IMR-90 (cell line): ENCODE measurements at places on chromosomes 3 and 15. TPM values are rescaled to one million over a fixed set of nuclear protein-coding genes. Genes with fewer than 3 reads are reported as not detected.

GRCh38 chr15:88255484-88256278 is 858 bp downstream of the NTRK3 start:
- peak; percentile 20 for DNase-seq

- peak; percentile 19 for DNase-seq
Measured at GRCh38 chr3:131526801-131527347, 24.1 kb upstream of the MRPL3 start.

DNA sequence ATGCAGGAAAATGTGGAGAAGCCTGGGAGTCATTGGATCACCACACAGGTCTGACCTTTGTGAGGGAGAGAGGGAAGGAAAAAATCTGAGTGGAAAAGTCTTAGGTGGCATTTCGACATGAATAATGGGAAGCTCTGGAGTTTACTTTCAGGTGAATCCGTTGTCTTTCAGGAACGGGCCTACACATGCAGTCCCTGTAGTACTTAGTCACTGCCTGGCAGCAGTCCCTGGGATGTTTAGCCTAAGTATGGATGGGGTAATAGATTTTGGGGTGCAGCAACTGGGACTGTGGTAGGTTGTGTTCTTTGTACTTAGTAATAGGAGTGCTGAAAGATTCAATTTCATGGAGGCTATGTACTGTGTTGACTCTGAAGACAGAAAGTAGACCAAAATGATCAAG is 227.5 kb upstream of the EPHA3 start:
- DNase-seq, result no peak

- peak; percentile 63 for DNase-seq
Measured at GRCh38 chr15:84658080-84658787, at the start of gene NMB. TSS of gene NMB (minus strand) at chr15:84658199. CDS start at chr15:84658152, 47 bp downstream.

GRCh38 chr3:187673012-187673411 is 2.8 kb upstream of the SST start:
- no peak for DNase-seq

DNA sequence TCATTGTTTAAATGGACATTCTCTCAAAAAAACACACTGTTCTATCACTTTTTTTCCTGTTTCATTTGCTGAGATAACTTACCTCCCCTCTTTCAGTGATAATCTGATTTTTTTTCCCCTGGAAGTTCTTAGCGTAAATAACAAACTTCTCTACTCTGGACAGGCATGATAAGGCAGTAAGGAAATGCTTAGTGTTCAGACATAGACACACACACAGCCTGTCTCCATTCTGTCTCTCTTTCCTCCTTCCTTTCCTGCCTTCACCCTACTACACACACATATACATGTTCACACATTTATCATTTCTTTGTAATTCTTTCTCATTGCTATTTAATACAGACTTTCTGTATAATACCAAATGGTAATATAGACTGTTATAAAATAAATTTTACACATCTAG is 470.8 kb upstream of the ROBO1 start:
- DNase-seq, result no peak

- DNase-seq, result peak; percentile 67
Measured at GRCh38 chr3:78204977-78205376, 1165.1 kb downstream of the ROBO2 start.

GRCh38 chr3:5022187-5022965 is 43.1 kb downstream of the BHLHE40 start:
- peak; percentile 74 for DNase-seq

- DNase-seq, result no peak
Measured at GRCh38 chr3:189355115-189355480, 183.3 kb downstream of the TPRG1 start.

GRCh38 chr15:70902107-70902506 is 9.5 kb downstream of the LRRC49 start:
- DNase-seq, result peak; percentile 95

DNA sequence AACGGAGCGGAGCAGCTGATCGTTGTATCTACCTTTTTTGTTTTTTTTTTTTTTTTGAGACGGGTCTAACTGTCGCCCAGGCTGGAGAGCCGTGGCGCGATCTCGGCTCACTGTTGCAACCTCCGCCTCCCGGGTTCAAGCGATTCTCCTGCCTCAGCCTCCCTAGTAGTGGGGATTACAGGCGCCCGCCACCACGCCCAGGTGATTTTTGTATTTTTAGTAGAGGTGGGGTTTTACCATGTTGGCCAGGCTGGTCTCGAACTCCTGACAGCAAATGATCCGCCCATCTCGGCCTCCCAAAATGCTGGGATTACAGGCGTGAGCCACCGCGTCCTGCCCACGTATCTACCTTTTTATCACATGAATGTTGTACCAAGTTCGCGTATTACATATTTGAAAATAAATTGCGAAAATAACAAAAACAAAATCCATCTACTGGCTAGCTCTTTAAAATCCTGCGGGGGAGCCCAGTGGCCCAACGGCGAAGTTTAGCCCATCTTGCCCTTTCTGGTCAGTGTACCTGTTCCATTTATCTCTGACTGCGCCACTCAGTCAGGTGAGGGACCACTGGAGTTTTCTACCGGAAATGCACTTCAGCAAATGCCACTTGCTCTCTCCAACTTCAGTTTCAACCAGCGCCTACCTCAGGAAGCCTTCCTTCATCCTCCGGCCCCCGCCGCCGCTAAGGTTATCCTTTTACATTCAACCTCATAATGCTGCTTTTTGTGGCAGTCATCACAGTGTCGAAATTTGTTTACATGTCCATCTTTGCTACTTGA is 1.2 kb upstream of the EIF3J start:
- DNase-seq, result no peak

- no peak for DNase-seq
Measured at GRCh38 chr3:50118237-50118636, 29.5 kb downstream of the RBM5 start.

DNA sequence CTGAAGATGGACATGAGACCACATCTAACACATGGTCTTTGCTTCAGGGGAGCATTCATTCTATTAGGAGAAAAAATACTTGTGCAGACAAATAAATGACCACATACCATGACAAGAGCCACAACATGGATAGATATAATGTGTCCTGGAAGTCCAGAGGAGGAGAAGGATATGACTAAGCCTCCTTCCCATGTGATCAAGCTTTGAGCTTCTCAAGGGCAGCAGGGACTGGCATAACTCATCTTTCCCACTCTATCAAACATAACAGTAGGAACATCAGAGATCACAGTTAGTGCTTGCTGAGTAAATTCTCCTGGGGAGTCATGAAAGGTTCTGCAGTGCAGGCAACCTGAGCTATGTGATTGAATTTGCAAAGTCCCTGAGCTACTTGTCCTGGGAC is 86.0 kb upstream of the LPP start:
- peak; percentile 83 for DNase-seq

- DNase-seq, result no peak
Measured at GRCh38 chr3:197775317-197775716, 15.7 kb upstream of the LRCH3 start.

DNA sequence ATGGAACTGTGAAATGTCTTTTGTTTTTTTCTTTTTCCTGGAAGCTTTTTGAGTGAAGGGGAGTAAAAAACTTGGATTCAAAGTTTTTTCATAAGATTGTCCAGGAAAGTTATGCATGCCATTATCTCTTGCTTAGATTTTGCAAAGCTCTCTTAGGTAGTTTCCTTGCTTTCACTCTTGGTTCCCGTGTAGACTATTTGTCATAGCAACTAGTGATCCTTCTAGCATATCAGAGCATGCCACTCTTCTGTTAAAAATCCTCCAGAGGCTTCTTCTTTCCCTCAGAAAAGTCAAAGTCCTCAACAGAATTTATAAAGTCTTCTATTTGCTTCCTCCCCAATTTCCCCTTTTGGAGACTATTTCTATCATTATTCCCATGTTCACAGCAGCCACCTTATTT is 21.1 kb downstream of the GTF2E1 start:
- no peak for DNase-seq

CAPN3 gene
- total RNA-seq, result under 0.01 and 1.4 TPM in 2 replicates

TRPM1 gene
- total RNA-seq, result 0.28 TPM in 1 of 2 replicates, not detected in the other

RTP4 gene
- total RNA-seq, result not detected in 2 replicates

SNX33 gene
- total RNA-seq, result 11.9 and 12.7 TPM in 2 replicates

LCMT2 gene
- 9.7 and 12.2 TPM in 2 replicates for total RNA-seq
